ENCODE measurements at places on chromosomes 5 and 9. TPM values are rescaled to one million over a fixed set of nuclear protein-coding genes. Genes with fewer than 3 reads are reported as not detected.

- DNase-seq: no peak
Observed at GRCh38 chr5:135139381-135140134, 105.5 kb upstream of the PITX1 start.

The LECT2 gene
- total RNA-seq: not detected

GRCh38 chr9:99592834-99593574 lies 228.7 kb upstream of the NR4A3 start:
- no peak for DNase-seq

DNA sequence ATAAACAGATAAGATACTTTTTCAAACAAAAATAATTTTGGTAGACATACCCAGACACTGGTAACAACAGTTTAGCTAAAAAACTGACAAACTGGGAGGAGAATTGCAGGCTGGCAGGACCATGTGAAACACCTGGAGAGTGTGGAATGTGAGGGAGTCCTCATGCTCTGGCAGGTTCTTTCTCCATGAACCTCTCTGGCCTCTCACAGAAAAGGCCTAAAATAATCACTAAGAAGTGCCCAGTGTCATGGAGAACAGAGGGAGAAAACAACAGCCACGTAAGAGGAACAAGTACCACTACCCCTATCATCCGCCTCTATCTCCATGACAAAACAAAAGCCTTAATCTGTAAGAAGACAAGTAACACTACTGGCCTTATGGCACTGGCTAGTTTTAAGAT lies 1227.5 kb upstream of the CDH9 start:
- DNase-seq: no peak

The FBP2 gene
- total RNA-seq: not detected

The AK8 gene
- 0.71 TPM for total RNA-seq

- no peak for DNase-seq
Observed at GRCh38 chr9:116075191-116075590, 78.4 kb upstream of the PAPPA start.

GRCh38 chr5:66171349-66172344 lies 27.5 kb downstream of the SREK1 start:
- no peak for DNase-seq

- peak; percentile 87 for DNase-seq
Observed at GRCh38 chr5:80216753-80217596, 38.9 kb downstream of the SERINC5 start.

DNA sequence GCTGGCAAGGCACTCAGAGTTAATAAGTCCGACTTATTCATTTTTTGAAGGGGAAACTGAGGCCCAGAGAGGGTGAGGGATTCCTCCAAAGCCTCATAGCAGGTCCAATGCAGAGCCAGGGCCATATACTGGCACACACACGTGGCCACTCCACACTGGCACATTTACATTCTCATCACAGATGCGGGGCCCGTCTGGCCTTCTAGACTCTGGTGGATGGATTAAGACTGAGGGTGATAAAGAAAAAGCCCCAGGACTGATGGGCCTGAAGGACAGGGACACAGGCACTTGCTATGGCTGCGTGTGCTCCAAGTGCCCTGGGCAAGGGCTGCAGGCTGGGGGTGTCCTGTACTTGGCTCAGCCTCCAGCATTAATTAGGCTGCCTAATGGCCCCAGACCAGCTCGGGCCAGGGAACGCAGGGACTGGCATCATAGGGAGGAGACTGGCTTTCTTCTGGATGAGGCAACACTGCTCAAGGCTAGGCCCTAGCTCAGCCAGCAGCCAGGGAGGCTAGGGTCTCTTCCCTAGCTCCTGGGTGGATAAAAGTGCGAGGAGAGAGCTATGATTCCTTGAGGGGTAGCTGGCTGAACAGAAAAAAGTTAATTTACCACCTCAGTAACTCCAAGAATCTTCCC lies 28.5 kb upstream of the CSF1R start:
- no peak for DNase-seq

GRCh38 chr9:135850737-135851136 lies 56.6 kb downstream of the CAMSAP1 start:
- DNase-seq: no peak

The ITK gene
- 3.0 TPM for total RNA-seq

- no peak for DNase-seq
Observed at GRCh38 chr9:38371495-38371894, 21.0 kb upstream of the ALDH1B1 start.

GRCh38 chr5:129124608-129125007 lies 30.1 kb downstream of the ISOC1 start:
- no peak for DNase-seq

GRCh38 chr5:126395198-126395597 lies 28.0 kb upstream of the GRAMD2B start:
- no peak for DNase-seq

DNA sequence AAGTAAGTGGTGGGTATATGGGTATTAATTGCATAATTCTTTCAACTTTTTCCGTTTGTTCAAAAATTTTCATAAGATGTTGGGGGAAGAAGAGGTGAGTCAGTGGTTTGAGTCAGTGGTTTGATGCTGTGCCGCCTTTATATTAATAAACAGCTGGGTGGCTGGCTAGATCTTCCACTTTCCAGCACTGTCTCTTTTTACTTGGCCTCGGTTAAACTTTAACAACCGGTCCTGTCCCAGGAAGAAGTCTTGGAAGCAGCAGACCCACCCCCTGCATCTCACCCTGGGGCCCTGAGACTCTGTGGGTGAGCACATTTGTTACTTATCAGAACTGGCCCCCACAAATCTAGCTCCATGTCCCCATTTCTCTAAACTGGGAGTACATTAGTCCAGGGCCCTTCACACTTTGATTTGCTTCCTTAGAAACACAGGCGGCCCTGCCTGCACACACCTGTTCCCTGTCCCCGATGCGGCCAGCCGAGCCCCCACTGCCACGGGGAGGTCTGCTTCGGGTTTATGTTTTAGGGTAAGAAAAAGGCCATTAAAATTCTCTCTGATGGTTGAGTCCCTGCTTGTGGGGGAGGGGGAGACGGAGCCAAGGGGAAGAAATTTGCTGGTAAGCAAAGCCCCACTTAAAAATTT lies 90.7 kb downstream of the PTCH1 start:
- no peak for DNase-seq

The LRRTM2 gene
- 0.36 TPM for total RNA-seq

GRCh38 chr9:134516464-134516863 lies 125.1 kb upstream of the COL5A1 start:
- DNase-seq: no peak

The CXXC5 gene
- 75.8 TPM for total RNA-seq

DNA sequence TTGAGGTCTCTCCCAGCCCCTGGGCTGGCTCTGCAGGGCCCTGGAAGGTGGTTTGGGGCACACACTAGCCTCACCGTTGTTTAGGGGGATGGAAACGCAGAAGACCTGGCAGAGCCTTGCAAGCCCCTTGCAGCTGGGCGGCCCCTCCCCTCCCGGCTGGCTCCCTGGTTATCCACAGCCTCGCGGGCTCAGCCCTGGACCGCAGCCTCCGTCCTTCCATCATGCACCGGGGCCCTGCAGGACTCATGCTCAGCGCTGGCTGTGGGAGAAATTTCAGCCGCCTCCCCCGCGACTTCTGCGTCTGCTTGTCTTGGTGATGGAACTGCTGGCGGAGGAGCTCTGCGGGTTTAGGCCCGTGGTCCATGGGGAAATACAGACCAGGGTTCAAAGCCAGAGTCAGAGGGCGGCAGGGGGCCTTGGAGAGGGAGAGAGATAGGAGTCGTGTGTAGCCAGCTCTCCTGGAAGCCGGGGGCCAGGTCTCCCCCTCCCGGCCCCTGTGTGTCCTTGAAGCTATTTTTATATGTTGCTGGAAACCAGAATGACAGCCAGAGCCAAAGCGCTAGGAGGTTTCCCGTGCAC lies 75.8 kb upstream of the IER5L start:
- DNase-seq: peak; percentile 86

The PCDHB10 gene
- total RNA-seq: 7.7 TPM

GRCh38 chr9:76425677-76426453 lies 31.6 kb upstream of the RFK start:
- DNase-seq: no peak

GRCh38 chr9:129275626-129276247 lies 97.7 kb upstream of the IER5L start:
- DNase-seq: peak; percentile 16

DNA sequence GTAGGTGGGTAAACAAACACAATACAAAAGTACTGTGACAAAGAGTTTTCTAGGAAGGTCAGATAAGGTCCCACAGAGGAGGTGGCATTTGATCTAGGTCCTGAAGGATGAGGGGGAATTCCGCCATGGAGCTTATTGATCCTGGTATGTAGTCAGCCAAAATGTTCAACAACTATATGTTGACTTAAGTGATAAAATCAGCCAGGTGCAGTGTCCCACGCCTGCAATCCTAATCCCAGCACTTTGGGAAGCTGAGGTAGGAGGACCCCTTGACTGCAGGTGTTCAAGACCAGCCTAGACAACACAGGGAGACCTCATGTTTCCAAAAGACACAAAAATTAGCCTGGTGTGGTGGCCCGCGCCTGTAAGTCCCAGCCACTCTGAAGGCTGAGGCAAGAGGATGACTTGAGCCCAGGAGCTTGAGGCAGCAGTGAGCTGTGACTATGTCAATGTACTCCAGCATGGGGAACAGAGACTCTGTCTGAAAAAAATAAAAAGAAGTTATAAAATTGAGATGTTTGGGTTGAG lies 46.4 kb upstream of the PLIN2 start:
- no peak for DNase-seq

- no peak for DNase-seq
Observed at GRCh38 chr5:131418846-131419245, 155.0 kb downstream of the CDC42SE2 start.

- DNase-seq: no peak
Observed at GRCh38 chr5:181173027-181173419, 25.6 kb downstream of the OR2V2 start.

The ARL10 gene
- total RNA-seq: 32.4 TPM

The ZNF483 gene
- total RNA-seq: 21.8 TPM

The NR4A3 gene
- 12.8 TPM for total RNA-seq

The MED27 gene
- total RNA-seq: 16.8 TPM

- DNase-seq: no peak
Observed at GRCh38 chr9:96818533-96818932, 35.8 kb downstream of the ZNF782 start.

GRCh38 chr5:15791859-15792258 lies 291.9 kb downstream of the FBXL7 start:
- DNase-seq: no peak

GRCh38 chr5:180620014-180620413 lies 28.7 kb upstream of the SCGB3A1 start:
- no peak for DNase-seq

DNA sequence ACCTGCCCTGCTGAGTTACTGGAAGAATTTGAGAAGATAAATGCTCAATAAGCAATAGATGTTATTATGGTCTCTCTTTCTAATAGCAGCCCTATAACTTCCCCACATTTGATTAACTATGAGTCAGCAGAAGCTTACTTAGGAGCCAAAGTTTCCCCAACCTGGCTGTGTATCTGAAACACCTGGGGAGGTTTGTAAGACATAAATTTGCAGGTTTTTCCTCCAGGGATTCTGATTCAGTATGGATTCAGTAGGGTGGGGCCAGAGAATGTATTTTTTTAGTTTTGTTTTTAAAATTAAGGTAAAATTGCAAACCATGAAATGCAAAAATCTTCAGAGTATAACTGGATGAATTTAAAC lies 44.9 kb upstream of the GNPDA1 start:
- DNase-seq: no peak

The TAS2R1 gene
- total RNA-seq: not detected

DNA sequence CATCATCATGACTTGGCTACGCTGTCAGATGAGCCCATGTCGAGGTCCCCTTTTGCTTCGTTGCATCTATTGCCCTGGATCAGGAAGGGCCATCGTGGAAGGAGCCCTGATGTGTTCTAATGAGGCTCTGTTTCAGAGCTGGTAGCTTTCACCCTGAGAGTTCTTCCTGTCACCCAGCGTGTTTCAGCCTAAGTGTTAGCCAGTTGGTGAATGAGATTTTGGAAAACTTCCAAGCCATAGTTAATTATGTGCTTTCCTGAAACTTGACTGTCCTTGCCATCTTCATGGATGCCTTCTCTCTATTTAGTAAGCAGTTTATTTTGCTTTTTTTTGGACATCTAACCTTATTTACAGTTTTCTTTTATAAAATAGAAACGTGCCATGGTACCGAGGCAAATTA lies 1695.4 kb upstream of the WWC1 start:
- DNase-seq: no peak

DNA sequence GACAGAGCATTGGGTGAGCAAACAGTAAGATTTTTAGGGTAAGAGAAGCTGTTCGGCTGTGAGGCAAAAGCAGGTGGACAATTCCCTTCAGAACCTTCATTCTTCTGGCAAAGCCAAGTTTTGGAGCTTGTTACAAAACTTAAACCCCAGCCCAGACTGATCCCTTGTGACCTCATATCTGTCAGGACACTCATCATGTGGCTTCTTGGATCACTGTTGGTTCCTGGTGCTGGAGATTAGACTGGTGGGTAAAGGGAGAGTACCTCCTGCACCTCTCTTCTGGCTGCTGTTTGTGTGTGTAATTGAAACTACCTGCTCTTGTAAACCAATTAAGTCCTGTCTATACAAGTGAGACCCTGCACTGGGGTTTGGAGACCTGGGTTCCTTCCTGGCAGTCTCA lies 21.0 kb downstream of the LARP1 start:
- no peak for DNase-seq

The CMYA5 gene
- 5.9 TPM for total RNA-seq

- peak; percentile 52 for DNase-seq
Observed at GRCh38 chr5:122126756-122127321, 2.5 kb upstream of the ZNF474 start.

The LAMC3 gene
- total RNA-seq: 0.39 TPM

The CORO2A gene
- 1.6 TPM for total RNA-seq

DNA sequence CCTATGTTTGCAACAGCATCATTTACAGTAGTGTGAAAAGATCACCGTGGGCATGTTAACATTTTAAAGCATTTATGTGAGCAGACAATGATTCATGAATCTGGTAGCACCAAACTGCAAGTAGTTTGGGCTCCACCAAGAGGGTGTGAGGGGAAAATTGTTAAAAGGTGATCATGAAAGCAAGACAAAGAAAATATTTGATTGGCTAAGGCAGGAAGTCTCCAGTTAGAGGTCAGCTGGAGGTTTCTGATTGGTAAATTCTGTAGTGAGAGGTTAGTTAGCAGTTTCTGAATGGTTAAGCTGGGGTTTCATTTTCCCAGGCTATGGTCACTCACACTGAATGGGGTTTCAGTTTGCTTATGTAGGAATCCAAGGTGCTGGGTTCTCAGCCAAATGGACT lies 13.5 kb upstream of the DRD1 start:
- no peak for DNase-seq

The ENHO gene
- total RNA-seq: not detected

- DNase-seq: no peak
Observed at GRCh38 chr9:1469996-1470395, 419.8 kb downstream of the DMRT2 start.

- DNase-seq: no peak
Observed at GRCh38 chr9:71826279-71826678, 58.0 kb upstream of the CEMIP2 start.

Data from aorta (tissue), 5 donors.